Glutamatergic neuron (in vitro differentiated cells): ENCODE measurements at places on chromosomes 5 and 9. TPM values are rescaled to one million over a fixed set of nuclear protein-coding genes. Genes with fewer than 3 reads are reported as not detected.
A peak's percentile ranks its signal among the peaks of the same experiment; 100 is the strongest.

GRCh38 chr9:132638240-132638639, 31.5 kb downstream of the DDX31 start:
- no peaks in the 10 kb centered on the region for H3K4me1 ChIP-seq
- H3K36me3 ChIP-seq = no peaks in the 10 kb centered on the region
- DNase-seq = no peak
- no peak overlapping the region for H3K4me3 ChIP-seq

DNA sequence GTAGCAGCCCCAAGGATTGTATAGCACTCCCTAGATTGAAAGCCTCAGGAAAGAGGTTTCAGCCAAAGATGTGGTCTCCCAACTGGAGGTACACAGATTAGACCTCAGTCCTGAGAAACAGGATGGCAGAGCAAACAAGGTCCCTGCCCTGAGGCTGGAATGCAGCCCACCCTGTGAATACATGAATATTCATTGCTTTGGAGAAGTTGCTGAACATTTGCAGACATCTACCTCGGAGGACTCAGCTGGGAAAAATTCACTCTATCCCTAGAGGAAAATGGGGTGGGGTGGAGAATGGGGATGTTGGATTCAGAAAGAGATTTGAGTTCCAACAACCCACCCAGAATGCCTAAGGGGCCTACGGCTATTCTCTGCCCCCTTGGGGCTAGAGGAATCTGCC, 129.4 kb downstream of the SLIT3 start:
- H3K27me3 ChIP-seq = peaks cover 3% of the 10 kb centered on the region
- H3K27ac ChIP-seq = no peak overlapping the region

DNA sequence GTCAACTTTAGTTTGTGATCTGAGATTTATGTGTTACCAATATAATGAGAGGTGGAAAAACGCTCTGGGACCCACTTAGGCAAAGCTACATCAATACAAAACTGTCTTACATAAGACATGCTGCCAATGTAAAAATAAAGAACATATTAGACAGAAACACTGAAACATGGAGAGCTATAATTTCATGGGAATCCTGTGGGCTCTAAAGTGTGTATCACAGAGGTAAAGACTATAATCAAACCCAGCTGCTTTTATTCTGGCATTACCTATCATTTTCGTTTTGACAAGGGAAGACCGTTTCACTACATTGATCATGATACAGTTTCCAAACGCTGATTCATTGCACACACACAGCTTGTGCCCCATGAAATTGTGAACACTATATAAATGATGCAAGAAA, 400.5 kb upstream of the TUSC1 start:
- no peak overlapping the region for H3K27ac ChIP-seq
- no peak overlapping the region for H3K4me3 ChIP-seq
- no peak for DNase-seq
- H3K27me3 ChIP-seq = peaks cover 2% of the 10 kb centered on the region
- H3K4me1 ChIP-seq = no peaks in the 10 kb centered on the region

DNA sequence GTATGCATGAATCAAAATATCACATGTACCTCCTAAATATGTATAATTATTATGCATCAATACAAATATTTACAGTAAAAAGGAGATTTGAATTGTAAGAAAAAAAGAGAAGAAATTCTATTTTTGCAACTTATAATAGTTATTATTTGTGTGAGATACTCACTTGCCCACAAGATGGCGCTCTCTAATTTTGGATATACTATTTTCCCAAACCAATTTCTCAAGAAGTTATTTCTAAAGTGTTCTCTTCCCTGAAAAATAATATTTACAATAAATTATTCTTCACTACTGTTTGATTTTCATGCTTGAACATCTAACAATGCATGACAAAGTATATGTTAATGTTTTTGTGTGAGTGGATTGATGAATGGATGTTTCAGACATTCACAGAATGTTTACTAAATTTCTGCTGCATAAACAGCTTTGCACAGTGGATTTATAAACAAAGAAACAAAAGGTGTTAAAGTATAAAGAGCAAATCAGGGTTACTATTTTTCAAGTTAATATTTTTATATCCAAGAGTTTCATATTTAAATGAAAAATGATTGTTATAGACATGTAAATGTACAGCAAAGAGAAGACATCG, 503.4 kb downstream of the PDE4D start:
- no peaks in the 10 kb centered on the region for H3K36me3 ChIP-seq
- no peak overlapping the region for H3K27ac ChIP-seq
- H3K4me3 ChIP-seq = no peak overlapping the region

DNA sequence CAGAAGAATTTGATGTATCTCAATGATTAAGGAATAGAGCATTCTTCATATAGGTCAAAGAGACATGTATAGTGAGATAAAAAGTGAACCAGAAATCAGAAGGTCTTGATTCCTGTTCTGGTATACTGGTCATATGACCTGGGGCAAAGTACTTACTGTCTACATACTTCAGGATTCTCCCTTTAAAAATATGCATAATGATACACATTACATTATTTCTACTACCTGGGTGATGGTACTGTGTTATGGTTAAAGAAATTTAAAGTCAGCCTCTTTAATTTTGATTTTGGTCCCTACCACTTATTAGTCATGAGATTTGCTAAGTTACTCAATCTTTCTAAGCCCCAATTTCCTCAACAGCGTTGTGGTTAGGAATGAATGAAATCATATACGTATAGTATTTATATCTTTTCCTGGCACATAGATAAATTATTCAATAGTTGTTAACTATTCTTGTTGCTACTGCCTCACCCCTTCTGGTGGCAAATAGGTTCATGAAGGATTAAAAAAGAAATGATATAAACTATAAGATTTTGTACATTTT, 984.1 kb downstream of the TLE4 start:
- H3K27me3 ChIP-seq = peaks cover 2% of the 10 kb centered on the region
- no peak overlapping the region for H3K27ac ChIP-seq
- peaks cover 9% of the 10 kb centered on the region for H3K4me1 ChIP-seq
- DNase-seq = no peak
- no peaks in the 10 kb centered on the region for H3K36me3 ChIP-seq
- no peak overlapping the region for H3K4me3 ChIP-seq

DNA sequence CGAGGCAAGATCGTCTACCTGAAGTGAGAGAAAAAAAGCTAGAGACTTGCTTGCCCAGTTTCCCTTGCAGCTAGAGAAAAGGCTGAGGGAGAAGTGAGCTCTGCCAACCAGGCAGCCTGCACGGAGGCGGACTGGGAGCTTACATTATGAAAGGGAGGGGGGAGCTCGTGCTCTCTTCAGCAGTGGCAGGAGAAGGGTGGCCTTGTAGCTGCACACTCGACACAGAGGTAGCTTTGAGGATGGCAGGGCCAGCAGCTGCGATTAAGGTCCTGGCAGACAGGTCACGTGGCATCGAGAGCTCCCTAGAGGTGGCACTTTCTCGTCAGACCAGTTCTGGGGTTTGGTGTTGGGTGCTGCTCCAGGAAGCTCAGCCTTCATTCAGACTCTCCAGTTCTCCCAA, 26.7 kb downstream of the APBA1 start:
- no peaks in the 10 kb centered on the region for H3K27me3 ChIP-seq
- H3K27ac ChIP-seq = no peak overlapping the region
- peaks cover 8% of the 10 kb centered on the region for H3K4me1 ChIP-seq
- no peak overlapping the region for H3K4me3 ChIP-seq
- DNase-seq = no peak
- H3K36me3 ChIP-seq = no peaks in the 10 kb centered on the region

DNA sequence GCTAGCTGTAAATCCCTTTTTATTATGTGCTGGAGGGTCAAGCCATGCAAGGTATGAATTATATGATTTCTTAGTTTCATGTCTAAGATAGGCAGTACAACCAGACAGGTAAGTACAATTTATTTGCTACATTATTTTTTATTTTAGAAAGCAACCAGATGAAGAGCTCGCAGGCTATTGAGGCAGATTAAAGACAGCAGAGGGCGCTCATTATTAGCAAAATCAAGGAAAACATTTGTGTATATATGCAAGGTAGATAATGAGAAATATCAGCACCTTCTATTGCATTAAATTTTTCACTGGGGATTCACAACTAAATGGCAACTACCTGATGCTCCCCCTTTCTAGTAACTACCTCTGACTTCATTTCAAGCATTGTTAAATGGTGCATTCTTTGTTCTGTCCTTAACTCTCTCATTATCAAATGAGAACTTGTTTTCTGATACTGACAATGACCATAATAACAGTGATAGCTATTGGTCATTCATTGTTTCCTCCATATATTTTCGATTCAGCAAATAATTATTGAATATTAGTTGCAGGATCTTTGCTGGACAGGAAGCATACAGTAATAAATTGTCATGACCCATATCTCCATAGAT, 8.6 kb downstream of the SCGB3A2 start:
- DNase-seq = no peak
- H3K36me3 ChIP-seq = no peaks in the 10 kb centered on the region
- peaks cover 2% of the 10 kb centered on the region for H3K4me1 ChIP-seq
- H3K4me3 ChIP-seq = no peak overlapping the region

DNA sequence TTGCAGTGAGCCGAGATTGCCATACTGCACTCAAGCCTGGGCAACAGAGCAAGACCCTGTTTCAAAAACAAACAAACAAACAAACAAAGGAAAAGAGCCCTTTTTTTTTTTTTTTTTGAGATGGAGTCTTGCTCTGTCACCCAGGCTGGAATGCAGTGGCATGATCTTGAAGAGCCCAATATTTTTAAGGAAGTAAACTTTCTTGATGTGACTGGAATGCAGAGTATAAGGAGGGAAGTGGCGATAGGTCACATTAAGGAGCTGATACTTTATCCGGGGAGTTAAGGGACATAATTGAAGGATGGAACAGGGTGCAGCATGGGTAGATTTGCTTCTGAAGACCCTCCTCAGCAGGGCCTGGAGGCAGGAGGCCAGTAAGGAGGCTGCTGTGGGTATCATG, 13.0 kb downstream of the NAIF1 start:
- peaks cover 1% of the 10 kb centered on the region for H3K27me3 ChIP-seq
- no peak overlapping the region for H3K27ac ChIP-seq
- DNase-seq = no peak
- H3K4me3 ChIP-seq = peak overlapping the region; percentile 5

DNA sequence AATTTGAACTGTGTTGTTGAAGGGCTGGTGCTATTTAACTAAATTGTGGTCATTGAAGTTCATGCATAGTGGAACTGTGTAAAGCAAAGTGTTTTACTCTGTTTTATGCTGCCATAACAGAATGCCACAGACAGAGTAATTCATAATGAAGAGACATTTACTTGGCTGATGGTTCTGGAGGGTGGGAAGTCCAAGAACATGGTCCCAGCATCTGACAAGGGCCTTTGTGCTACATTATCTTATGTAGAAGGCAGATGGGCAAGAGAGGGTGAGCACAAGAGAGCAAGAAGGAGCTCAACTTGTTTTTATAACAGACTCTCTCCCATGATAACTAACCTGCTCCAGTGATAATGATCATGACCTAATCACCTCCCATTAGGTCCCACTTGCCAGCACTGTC, 101.9 kb upstream of the NR3C1 start:
- H3K27ac ChIP-seq = no peak overlapping the region
- H3K4me1 ChIP-seq = no peaks in the 10 kb centered on the region
- no peaks in the 10 kb centered on the region for H3K36me3 ChIP-seq
- no peaks in the 10 kb centered on the region for H3K27me3 ChIP-seq

DNA sequence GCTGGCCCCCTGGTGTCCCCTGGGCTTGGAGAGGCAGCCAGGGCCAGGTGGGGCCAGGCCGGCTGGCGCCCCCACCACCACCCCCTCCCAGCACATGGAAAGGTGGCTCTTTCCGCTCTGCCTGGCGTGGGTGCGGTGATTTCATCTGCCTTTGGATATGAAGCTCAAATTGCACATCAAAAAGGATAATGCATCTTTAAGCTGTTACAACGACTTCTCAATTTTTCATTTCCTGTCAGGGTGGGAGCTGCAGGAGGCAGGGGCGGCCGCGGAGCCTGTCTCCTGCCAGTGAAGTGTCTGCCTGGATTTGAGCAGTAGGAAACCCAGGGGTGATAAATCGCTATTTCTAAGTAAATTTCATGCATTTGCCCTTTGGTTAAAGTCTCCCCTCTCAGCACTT, 169.2 kb upstream of the MVB12B start:
- no peak for DNase-seq
- H3K4me3 ChIP-seq = no peak overlapping the region
- peaks cover 7% of the 10 kb centered on the region for H3K27me3 ChIP-seq
- peaks cover 13% of the 10 kb centered on the region for H3K4me1 ChIP-seq
- H3K36me3 ChIP-seq = peaks cover 5% of the 10 kb centered on the region

DNA sequence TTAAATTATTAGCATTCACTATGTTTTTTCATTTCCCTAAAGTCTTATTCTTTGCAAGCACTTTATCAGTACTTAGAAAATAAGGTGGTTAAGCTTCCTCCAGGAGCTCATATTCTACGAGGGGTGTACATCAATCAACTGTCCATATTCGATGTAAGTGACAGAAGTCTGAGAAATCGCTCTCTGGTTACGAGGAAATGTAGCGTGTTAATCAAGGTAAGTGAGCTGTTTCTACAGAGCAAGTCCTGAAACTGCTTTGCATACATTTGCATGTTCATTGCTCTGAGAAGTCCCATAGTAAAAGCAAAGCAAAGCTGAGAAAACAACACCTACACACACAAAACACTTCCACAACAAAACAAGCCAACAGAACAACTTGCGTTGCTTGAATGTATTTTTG, 893.9 kb upstream of the DMAC1 start:
- H3K4me3 ChIP-seq = no peak overlapping the region
- DNase-seq = no peak
- H3K4me1 ChIP-seq = peaks cover 30% of the 10 kb centered on the region
- no peaks in the 10 kb centered on the region for H3K27me3 ChIP-seq
- no peak overlapping the region for H3K27ac ChIP-seq
- H3K36me3 ChIP-seq = peaks cover 8% of the 10 kb centered on the region

GRCh38 chr5:14450018-14450524, 131.5 kb upstream of the OTULINL start:
- H3K36me3 ChIP-seq = no peaks in the 10 kb centered on the region
- peak overlapping the region; percentile 92 for H3K27ac ChIP-seq
- H3K27me3 ChIP-seq = peaks cover 16% of the 10 kb centered on the region

GRCh38 chr9:131469356-131469755, 33.4 kb upstream of the POMT1 start:
- peaks cover 11% of the 10 kb centered on the region for H3K36me3 ChIP-seq
- H3K27ac ChIP-seq = peak overlapping the region; percentile 77
- H3K27me3 ChIP-seq = peaks cover 12% of the 10 kb centered on the region
- peaks cover 12% of the 10 kb centered on the region for H3K4me1 ChIP-seq

- H3K4me3 ChIP-seq = no peak overlapping the region
- H3K27ac ChIP-seq = no peak overlapping the region
- H3K36me3 ChIP-seq = no peaks in the 10 kb centered on the region
- H3K27me3 ChIP-seq = peaks cover 5% of the 10 kb centered on the region
- peaks cover 3% of the 10 kb centered on the region for H3K4me1 ChIP-seq
These were observed 31.1 kb upstream of the ADAMTSL1 start for GRCh38 chr9:18442629-18443491.

GRCh38 chr9:3960661-3961144, 339.2 kb downstream of the GLIS3 start:
- H3K4me3 ChIP-seq = no peak overlapping the region
- H3K4me1 ChIP-seq = no peaks in the 10 kb centered on the region
- no peaks in the 10 kb centered on the region for H3K27me3 ChIP-seq
- DNase-seq = no peak
- H3K27ac ChIP-seq = no peak overlapping the region
- no peaks in the 10 kb centered on the region for H3K36me3 ChIP-seq

TMEFF1 gene
- 171 TPM for total RNA-seq

NNT gene
- 152 TPM for total RNA-seq

MSX2 gene
- total RNA-seq = not detected

DPYSL3 gene
- 571 TPM for total RNA-seq

GKAP1 gene
- total RNA-seq = 47.4 TPM
